ENCODE measurements at places on chromosomes 4 and X. TPM values are rescaled to one million over a fixed set of nuclear protein-coding genes. Genes with fewer than 3 reads are reported as not detected.

GRCh38 chr4:41257257-41257901 lies 651 bp downstream of the UCHL1 start:
- DNase-seq: peak; percentile 40

DNA sequence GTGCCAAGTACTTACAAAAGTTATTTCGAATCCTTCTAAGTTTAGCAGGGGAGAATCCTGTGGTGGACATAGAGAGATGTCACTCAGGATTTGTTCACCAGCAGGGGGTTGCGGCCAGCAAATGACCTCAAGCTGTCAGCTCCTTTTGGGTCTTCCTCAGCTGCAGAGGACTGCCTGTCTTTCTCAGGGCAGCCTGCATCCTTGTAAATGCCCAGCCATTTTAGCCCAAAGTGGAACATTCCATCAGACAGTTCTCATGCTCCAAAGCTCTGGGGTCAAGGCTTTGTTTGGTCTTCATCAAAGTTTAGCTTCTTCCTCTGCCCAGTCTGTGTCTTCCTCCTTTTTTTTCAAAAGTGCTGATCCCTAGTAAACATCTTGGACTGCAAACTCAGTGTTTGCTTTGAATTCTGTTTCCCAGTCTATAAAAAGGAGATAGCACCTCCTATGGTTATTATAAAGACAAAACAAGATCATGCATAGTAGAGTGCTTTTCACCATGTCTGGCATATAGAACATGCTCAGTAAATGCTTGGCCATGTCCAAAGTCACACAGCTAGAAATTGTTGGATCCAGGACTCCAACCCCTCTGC lies 156.4 kb upstream of the GATB start:
- no peak for DNase-seq

- no peak for DNase-seq
Observed at GRCh38 chr4:86376850-86377249, 17.0 kb upstream of the MAPK10 start.

DNA sequence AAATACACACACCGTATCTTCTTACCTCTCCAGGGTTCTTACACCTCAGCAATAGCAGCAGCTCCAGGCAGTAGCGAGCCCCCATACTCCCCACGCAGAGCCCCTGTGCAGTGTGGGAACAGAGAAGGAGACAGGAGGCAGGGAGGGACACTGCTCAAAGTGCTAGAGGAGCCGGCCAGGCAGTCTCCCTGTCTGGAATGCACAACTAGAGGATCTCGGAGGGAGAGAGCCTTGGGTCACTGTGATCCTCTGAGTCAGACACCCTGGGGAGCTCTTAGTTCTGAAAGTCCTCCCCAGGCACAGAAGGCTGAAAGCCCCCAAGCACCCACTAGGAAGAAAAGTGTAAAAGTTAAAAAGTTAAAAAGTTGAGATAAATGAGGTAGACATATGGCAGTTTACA lies 16.0 kb downstream of the AMELX start:
- DNase-seq: no peak

- DNase-seq: no peak
Observed at GRCh38 chrX:20672476-20672875, 405.8 kb upstream of the RPS6KA3 start.

DNA sequence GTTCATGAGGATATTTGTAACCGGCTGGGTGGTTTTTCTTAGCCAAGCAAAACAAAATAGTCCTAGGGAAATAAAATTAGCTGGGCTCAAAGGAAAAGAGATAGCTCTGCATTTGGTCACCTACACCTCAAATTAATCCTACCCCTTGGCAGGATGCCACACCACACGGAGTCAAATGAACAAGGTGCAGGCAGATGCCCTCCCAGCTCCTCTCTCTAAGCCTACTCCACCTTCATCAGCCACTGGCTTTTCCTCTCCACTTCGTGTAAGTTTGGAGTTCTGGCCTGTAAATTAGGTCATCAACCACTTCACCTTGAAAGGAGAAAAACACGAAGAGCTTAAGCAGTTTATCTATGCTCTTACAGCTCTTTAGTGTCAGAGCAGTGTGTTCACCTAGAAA lies 1.4 kb downstream of the DDIT4L start:
- no peak for DNase-seq

- DNase-seq: no peak
Observed at GRCh38 chr4:138961664-138962063, 53.9 kb upstream of the NOCT start.

DNA sequence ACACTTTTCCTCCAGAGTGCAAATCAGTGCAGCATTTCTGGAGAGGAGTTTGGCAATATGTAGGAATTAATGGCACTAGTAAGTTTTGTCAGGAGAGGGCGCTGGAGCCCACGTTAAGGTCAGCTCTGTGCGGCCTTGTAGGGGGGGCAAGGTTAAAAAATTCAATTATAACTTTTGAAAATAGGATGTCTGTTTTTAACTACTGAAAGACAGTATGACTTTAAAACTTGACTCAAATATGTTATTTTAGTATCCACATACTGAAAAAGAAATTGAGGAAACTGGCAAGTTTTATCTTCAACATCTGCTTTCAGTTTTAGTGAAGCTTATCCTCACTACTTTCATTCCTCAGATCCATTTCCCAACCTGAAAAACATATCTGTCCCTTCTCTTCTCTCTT lies 30.9 kb upstream of the HSD17B13 start:
- no peak for DNase-seq

The ZFP92 gene
- 1.3 TPM for total RNA-seq

The F9 gene
- 98.4 TPM for total RNA-seq

Measured in liver (tissue), 10 donors.